Stimulated activated CD4-positive, alpha-beta T cell treated with anti-CD3 and anti-CD28 coated beads, Interleukin-4, amount 100 ng/mL, for 4 hours (primary cell): ENCODE measurements at places on chromosomes 12 and 14.
A peak's percentile ranks its signal among the peaks of the same experiment; 100 is the strongest.

GRCh38 chr14:31864937-31865855 lies 211.9 kb upstream of the ARHGAP5 start:
- no peak for DNase-seq

DNA sequence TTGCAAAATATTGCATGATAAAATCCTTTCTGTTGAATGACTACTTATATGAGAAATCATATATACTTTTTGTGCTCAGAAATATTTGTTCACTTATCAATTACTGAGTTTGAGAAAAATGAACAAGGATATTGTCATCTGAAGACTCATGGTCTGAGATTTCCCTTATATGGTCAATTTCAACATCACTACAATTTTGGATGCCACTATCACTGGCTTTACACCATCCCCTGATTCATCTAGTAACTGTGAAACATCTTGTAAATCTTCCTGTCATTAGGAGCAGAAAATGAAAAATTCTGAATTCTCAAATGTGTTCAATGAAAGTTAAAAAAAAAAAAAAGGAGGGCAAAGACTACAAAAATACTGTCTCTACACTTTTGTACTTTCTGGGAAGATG lies 21.8 kb upstream of the GXYLT1 start:
- DNase-seq: no peak

GRCh38 chr12:44225149-44225510 lies 389.2 kb downstream of the TMEM117 start:
- DNase-seq: no peak

- DNase-seq: peak; percentile 60
Measured at GRCh38 chr12:27703720-27704452, 6.7 kb upstream of the MRPS35 start.

- no peak for DNase-seq
Measured at GRCh38 chr12:130418251-130418650, 80.6 kb downstream of the PIWIL1 start.
